Naive thymus-derived CD8-positive, alpha-beta T cell (primary cell): ENCODE measurements at places on chromosomes 11 and 22.

DNA sequence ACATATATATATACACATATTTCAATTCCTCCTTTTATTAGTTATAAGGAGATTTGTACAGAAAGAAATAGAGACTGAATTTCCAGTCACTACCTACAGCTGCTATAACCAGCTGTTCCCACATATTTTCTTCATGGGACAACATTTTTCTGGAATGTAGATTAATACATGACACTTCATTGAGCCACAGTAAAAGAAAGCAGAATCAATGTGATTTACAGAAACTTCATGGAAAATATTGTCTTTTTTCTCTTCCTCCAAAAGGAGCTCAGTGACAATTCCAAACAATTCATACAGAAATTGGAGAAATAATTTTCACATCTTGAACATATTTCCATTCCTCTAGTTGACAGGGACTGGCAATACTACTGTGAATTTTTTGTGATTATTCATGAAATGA lies 249.2 kb downstream of the DLG2 start:
- no peak for DNase-seq

GRCh38 chr11:102780491-102780918 lies at the start of gene MMP10:
Gene MMP10 (minus strand): TSS chr11:102780628. CDS start chr11:102780591, 37 bp downstream.
- no peak for DNase-seq

DNA sequence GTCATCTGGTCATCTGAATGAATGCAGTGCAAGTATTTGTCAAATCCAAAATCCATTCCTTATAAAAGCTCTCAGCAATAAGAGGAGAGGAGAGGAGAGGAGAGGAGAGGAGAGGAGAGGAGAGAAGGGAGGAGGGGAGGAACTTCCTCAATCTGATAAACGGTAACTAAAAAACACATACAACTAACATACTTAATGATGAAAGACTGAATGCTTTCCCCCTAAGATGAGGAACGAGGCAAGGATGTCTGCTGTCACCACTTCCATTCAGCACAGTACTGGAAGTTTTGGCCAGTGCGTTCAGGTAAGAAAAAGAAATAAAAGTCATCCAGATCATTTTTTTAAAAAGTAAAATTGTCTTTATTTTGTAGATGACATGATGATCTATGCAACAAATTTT lies 80.4 kb downstream of the CD82 start:
- no peak for DNase-seq

DNA sequence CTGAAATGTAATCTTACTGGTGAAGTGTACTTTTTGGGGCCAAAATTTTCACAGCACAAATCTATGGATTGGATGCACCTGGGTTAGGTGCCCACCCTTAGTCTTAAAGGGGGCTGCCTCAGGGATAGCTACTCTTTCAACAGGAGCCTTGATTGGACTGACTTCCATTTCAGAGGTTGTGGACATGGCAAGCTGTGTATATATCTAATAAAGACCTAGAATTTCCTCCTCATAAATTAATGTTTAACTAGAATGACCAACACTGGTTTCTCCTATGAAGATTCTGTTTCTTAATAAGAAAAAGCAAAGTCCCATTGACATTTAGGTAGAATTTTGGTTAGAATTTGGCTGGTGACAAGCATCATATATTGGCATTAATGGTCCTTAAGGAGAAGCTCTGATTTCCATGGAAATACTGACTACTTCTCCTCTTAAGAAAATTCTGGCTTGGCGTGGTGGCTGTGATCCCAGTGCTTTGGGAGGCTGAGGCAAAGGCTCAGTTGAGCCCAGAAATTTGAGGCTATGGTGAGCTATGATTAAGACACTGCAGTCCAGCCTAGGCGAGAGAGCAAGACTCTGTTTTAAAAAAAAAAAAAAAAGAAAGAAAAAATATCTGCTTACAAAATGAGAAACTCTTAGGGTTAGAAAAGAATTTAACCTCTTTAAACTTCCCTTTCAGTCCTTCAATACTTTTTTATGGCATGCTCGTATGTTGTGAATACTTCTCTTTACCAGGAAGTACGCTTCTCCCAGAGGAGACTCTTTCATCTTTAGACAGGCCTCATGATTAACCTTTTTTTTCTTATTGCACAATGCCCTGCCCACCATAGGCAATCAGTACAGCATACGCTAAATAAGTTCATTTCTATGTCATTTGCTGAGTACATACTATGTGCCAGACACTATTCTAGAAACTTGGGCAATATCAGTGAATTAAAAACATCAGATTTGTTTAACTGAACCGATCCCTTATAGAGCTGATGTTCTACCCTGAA lies 77.2 kb downstream of the PRR5L start:
- DNase-seq = no peak

DNA sequence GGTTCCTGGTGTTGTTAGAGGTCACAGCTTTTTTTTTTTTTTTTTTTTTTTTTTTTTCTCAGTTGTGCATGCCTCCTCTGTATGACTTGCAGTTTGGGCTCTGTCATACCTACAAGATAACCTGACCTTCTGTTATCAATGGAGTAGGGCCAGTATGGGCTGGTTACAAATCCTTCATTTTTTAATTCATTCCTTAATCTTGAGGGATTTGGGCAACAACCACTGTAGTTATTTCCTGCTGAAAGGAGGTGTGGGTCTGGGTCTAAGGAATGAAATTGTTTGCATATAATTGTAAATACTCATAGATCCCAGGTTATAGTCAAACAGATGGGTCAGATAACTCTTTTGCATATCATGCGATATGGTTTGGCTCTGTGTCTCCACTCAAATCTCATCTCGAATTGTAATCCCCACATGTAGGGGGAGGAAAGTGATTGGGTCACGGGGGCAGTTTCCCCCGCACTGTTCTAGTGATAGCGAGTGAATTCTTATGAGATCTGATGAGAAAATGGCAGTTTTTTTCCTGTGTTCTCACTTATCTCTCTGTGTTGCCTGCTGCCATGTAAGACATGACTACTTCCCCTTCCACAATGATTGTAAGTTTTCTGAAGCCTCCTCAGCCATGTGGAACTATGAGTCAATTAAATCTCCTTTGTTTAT lies 14.1 kb upstream of the GLYAT start:
- DNase-seq = no peak
